ENCODE measurements at places on chromosomes 12 and 14.

DNA sequence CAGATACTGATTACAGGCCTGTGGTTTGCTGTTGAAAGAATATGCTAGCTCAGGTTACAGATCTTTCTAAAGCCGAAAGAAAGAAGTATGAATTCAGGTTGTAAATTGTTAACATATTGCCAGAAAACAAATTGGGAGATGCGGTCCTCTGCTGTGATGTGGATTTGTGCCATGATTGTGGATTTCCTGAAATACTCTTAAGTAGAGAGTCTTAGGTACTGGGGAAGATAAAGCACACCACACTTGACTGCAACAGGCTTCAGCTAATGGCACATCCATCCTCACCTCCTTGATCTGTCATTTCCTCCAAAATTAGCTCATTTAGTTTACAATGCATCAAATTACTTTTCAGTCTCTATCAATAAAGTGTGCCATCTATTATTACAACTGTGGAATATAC is 279.2 kb downstream of the SYT1 start:
- no peak for DNase-seq

DNA sequence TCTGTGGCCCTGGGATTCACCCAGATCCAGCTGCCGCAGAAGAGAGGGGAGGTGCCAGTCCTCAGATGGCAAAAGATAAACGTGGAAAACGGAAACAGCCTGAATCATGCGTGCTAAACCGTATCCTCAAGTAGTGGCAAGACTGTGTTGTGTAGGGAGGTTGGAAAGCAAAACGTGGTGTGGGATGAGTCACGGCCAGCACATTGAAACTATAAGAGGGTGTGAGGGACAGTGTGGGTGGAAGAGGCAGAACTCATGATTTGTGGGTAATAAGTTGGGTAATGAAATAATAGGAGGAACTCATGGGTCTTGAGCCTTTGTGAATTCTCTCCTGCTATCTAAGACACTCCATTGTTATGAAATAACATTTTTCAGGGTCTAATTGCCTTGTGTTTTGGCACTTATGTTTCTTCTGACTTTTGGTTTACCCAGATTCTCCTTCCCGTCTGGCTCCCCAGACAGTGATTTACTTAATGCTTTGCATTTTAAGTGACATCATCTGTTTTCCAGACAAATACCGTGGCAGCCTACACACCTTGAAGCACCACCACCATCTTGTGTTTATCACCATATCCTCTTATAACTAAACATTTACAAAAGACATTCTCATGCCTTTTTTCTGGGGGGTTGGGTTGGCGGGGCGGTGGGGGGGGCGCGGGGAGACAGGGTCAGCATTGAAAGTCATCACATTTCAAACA is 62.3 kb upstream of the PTCSC3 start:
- no peak for DNase-seq

GRCh38 chr14:69569859-69570258 is 4.8 kb downstream of the CCDC177 start:
- no peak for DNase-seq

DNA sequence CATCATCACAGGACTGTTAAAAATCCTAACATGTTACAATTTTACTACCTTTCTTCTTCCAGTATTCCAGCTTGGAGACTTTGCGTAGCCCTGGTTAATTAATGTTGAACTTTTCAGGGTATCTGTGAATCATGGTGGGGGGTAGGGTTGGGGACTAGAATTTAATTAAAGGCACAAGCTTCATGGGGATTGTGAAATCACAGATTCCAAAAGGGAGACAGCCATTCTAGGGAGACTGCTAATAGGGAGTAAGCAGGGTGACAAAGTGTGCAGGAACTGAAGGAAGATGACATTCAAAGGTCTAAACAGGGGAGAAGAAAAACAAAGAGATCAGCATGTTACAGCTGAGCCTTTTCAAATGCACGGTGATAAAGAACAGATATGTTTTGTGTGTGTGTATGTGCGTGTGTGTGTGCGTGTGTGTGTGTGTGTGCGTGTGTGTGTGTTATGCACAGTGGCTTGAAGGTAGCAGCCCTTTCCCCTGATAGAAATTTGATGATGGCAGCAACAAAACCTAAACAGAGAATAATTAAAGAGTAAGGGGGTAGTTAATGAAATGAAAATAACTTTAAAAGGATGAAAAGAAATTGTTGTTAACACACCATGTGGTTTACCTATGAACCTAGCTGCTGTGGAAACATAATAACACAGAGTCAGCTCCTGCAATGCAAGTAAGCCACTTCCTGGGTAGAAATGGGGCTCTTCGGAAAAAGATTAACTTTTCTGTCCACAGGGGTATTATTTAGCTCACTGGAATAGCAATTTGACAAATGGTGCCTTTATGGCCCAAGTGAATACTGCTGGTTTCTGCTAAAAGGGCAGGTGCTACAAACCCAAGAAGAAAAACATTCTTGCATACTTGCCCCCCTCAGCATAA is 581.7 kb downstream of the DIO2 start:
- DNase-seq: no peak

DNA sequence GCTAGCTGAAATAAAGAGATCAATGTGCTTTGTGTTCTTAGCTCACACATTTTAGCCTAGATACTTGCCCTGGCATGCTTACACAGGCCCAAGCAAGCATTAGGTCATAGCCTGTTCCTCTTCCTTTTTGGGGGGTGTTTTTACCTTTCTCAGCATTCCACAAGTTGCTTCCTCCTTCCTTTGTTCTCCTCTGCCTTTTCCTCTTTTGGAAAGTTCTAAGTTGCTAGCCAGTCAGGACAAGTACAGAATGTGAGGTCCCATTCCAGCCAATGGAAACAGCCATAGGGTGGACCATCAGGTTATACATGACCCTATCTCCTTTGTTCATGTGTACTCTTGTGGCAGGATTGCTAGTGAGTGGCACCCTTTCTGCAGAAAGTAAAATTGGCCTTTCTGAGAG is 154.9 kb downstream of the RASSF9 start:
- DNase-seq: no peak

GRCh38 chr14:70118064-70118463 is 70.7 kb downstream of the SLC8A3 start:
- no peak for DNase-seq

DNA sequence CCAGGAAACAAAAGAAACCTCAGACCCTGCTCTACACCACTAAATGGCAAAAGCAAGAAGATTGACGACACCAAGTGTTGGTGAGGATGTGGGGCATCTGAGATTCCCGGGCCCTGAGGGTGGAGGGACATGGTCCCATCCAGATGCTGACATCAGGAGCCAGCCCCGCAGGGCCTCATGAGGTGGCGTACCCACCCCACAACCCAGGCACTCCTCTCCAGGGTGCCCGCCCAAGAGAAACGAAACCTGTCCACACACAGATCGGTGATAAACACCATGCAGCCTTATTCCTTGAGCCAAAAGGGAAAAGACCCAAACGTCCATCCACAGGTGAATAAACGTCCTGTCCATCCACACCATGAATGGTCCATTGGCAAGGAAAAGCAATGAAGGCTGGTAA is 54.8 kb upstream of the C14orf180 start:
- DNase-seq: no peak

DNA sequence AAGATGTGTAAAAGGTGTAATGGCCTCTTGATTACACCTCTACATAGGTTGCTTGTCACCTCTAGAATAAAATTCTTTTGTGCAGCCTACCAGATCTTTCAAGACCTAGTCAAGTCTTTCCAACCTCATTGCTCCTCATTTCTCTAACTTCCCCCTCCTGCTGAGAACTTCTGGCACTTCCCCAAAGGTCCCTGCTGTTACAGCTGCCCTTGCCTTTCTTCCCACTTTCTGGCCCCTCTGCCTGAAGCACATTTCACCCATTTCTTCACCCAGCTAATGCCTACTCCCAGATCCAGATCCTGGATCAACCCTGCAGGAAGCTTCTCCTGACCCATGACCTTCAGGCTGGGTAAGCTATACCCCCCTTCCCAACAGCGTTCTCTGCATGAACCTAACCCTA is 1.5 kb downstream of the TSHR start:
- no peak for DNase-seq

GRCh38 chr14:36998686-36999085 is 173.7 kb downstream of the SLC25A21 start:
- no peak for DNase-seq

DNA sequence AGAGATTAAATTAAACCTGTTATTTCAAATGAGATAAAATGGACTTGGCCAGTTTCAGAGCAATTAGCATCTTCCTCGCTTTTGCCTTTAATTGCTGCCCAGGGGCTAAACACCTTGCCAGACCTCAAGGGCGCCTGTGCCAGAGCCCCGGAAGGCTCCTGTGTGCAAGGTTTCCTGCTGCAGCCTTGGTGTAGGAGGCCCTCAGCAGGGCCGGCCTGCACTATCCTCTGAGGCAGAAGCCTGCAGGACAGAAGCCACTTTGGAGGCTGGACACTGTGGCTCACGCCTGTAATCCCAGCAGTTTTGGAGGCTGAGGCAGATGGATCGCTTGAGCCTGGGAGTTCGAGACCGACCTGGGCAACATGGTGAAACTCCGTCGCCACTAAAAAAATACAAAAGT is 150.4 kb downstream of the CALM1 start:
- no peak for DNase-seq

DNA sequence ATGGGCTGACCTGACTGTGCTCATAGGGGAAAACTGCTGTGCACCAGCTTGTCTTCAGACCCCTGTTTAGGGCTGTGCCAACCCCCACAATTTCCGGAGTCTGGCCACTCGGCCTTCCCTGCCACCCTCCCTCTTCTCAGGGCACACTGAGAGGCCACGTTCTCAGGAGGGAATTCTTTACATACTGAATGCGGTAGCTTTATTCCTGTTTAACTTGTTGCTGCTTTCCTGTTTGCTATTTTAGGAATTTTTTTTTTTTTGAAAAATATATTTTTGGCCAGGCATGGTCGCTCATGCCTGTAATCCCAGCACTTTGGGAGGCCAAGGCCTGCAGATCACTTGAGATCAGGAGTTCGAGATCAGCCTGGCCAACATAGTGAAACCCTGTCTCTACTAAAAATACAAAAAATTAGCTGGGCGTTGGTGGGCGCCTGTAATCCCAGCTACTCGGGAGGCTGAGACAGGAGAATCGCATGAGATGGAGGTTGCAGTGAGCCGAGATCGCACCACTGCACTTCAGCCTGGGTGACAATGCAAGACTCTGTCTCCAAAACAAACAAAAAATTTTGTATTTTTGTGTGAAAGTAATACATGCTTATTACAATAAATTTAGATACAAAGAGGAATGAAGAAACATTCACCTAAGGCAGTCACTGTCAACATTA is 39.5 kb downstream of the TPCN1 start:
- DNase-seq: no peak

GRCh38 chr14:64601571-64601970 is 51.8 kb downstream of the PPP1R36 start:
- no peak for DNase-seq

DNA sequence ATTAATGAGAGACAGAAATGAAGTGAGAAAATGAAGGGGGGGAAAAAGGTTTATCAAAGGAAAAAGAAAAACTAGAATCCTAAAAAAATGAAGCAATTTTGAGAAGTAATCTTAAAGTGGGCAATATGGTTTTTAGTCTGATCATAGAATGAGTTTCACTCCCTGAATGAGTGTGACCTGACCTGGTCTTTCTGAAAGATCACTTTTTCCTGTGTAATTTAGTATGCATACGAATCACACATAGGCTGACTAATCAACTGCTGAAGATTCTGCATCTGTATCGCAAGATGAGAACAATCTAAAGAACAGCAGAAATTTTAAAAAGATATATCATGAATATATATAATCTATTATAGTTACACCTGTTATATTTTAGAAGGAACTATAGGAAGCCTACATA is 11.3 kb downstream of the GNPTAB start:
- no peak for DNase-seq

DNA sequence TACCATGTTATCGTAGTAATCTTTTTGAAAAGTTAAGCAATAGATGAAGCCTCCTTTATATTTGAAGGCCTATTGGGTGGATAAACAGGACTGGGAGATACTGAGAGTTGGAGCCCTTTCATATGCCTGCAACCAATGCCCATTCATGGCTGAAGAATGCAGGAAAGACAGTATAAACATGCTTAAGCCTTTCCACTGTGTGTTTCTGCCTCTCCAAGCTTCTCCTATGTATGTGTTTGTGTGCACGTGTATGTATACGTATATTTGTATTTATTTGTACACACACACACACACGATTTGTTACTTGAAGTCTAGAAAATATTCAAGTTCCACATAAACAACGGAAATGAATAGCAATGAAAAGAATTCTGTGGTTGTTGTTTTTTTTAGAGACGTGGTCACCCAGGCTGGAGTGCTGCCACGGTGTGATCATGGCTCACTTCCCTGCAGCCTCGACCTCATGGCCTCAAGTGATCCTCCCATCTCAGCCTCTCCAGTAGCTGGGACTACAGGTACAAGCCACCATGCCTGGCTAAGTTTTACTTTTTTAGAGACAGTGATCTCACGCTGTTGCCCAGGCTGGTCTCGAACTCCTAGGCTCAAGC is 1453.5 kb downstream of the AACS start:
- DNase-seq: no peak

- no peak for DNase-seq
Measured at GRCh38 chr12:92059960-92060359, 85.7 kb downstream of the BTG1 start.

- DNase-seq: no peak
Measured at GRCh38 chr12:85755760-85756159, 80.4 kb downstream of the RASSF9 start.

Data from ecto neural progenitor cell (in vitro differentiated cells).